Peyer's patch (tissue), 4 donors: ENCODE measurements at places on chromosomes 4 and X.

- no peak for DNase-seq
Measured at GRCh38 chrX:105098201-105098600, 122.3 kb downstream of the TEX13A start.

- no peak for DNase-seq
Measured at GRCh38 chrX:72045552-72046277, 86.0 kb downstream of the RTL5 start.

DNA sequence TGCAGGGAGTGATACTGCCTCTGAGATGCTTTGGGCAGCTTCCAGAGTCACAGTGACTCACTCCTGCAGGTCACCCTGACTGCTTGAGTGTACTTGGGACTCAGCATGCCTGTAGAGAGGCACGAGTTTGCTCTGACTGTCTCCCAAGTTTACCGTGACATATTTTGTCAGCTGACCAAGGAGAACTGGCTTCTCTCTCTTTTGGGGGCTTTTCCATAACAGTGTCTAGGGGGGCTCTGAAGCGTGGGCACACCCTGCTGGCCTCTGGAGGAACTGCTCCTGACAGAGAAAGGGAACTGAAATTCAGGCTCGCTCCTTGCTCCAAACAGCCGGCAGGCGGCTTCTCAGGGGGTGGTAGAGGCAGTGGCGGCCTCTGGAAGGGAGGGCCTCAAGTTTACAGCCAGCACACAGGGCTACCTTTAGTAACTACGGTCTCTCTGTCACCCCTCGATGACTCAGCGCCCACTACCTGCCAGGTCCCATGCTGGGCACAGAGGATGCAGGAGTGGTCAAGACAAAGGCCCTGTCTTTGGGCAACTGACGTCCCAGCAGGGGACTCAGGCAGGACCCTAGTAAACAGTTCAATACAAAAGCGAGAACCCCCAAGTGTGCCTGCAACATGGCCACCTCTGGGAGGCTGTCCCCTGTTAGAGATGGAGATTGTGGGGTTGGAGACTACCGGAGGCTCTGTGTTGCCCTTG, 17.8 kb downstream of the ZNF185 start:
- no peak for DNase-seq

DNA sequence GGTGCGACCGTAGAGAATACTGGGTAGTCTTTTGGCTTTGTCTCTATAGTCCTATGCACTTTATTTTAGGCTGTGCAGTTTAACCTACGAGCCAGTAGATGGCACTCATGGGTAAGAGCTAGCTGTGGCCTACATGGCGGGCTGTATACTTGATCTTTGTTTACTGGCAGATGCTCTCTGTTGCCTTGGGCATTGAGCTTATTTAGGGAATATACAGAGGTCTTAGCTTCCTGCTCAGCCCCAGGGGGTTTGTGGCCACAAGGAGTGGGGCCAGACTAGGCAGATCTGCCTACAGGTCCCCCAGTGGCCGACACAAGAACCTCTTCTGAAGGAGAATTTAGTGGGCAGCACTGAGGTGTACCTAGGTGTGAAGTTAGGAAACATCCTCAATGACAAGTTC, 227.6 kb upstream of the HDX start:
- DNase-seq, result no peak
